Activated T-cell treated with anti-CD3 and anti-CD28 coated beads for 24 hours (primary cell): ENCODE measurements at places on chromosomes 7 and 10.

DNA sequence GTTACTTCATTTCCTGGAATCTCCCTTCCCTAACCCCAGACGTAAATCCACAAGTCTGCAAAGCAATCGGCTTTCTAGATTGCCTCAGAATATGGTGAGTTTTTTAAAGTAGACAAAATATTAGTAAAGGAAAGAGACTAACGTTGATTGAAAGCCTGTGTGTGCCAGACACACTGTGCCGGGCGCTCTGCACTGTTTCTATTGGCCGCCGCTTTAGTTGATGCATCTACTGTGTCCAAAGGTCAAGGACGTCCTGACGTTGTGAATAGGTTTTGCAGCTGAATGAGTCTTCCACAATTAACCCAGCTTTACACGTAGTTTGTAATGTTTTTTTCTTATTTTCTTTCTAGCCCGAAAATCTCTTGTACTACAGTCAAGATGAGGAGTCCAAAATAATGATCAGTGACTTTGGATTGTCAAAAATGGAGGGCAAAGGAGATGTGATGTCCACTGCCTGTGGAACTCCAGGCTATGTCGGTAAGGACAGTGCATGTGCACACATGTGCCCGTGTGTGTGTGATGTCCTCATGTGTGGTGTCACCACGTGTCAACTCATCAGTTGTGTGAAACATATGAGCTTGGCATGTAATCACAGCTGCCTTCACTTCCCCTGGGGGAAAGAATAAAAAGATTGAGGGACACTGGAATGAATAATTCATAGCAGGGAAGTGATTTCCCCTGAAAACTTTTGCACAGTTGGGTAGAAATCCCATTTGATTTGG, 232.0 kb downstream of the CCDC3 start:
- no peak for DNase-seq

GRCh38 chr7:157442993-157443831, 106.4 kb downstream of the DNAJB6 start:
- DNase-seq = no peak

- DNase-seq = no peak
These were observed 287.3 kb downstream of the FZD1 start for GRCh38 chr7:91551377-91552175.

DNA sequence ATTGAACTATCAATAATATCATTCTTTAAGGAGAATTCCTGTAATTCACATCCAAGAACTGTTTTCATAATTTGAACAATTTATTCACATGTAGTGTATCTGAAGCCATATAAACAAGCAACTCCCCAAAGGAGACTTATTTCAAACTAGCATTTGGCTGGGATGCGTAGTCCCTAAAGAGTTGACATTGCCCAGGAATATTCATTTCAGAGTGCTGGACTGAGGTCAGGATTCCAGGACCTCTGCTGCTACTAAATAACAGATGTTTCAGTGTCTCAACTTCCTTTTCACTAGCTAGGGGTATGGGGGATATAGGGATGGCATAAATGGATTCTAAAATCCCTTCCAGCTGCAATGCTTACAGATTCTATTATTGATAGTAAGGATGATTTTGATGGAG, 177.0 kb downstream of the TSPAN12 start:
- DNase-seq = no peak

DNA sequence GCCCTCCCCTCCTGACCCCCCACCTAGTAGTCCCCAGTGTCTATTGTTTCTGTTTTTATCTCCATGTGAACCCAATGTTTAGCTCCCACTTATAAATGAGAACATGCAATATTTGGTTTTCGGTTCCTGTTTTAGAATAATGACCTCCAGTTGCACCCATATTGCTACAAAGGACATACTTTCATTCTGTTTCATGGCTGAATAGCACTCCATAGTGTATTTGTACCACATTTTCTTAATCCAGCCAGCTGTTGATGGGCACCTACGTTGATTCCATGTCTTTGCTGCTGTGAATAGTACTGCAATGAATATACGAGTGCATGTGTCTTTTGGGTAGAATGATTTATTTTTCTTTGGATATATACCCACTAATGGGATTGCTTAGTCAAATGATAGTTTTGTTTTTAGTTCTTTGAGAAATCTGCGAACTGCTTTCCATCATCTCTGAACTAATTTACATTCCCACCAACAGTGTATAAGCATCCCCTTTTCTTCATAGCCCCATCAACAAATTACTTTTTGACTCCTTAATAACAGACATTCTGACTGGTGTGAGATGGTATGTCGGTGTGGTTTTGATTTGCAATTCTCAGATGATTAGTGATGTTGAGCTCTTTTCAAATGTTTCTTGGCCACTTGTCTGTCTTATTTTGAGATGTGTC, 128.4 kb upstream of the PHYHIPL start:
- no peak for DNase-seq

DNA sequence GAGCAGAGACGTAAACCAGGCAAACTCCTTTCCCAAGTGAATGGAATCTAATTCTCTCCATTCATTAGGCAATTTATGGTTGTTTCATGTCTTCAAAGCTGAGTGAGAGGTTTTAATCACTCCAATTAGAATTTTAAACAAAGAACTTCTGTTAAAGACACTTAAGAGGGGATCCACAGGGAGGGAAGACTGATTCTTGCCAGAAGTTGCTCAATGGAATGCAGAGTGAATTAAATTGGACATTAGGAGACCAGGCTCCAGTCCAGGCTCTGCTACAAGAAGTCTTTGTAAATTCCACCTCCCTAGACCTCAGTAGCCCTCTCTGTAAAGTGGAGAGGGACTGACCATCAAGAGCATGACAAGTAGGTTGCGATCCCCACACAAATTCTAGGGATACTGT, 130.7 kb upstream of the TMEM72 start:
- DNase-seq = no peak

DNA sequence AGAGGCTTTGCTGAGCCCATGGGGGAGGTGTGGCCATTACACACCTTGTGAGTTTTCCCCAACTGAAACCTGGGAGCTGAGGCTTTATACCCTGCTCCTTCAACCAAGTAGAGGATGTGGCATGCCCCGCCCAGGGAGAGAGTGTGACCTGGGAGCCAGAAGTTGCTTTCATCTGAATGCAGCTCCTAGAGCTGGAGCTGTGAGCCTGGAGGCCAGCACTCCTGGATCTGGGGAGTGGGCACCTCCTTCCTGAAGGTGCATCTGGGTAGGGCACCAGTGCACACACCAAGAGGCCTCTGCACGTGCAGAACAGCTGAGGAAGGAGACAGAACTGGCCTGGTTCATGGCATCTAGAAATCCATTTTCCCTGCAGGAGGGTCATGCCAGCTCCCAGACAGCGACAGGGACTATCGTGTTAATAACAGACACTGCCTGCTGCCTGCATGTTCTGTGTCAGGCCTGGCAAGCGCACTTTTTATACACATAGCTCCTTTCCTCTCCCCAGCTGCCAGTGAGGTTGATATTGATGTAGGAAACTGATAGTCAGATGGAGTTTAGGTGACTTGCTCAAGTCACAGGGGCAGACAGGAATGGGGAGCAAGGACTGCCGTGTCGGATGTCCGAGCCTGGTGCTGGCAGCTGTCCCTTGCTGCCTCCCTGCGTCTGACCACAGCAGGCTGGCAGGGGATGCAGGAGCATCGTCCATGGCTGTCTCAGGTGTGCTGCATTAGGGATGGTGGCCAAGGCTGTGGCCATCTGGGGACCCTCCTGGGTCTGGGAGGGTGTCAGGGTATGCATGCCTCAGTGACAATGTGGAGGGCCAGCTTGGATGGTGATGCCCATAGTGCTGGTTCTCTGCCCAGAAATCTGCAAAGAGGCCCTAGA, 189.9 kb upstream of the CXCL12 start:
- DNase-seq = no peak

DNA sequence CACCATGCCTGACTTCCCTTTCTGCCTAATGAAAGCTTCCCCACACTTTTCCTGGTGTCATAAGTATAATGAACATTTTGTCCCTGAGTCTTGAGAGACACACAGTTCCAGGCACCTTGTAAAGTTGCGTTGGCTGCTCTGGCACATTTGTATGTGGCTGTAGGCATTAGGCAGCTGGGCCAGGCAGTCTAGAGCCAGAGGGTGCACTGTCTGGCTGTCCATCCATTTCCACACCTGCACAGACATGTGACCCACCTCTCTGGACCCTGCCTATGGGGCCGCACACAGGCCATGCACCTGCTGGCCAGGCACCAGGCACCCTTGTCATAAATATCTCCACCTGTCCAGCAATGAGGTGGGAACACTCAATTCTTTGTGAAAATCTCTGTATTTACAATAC, 54.7 kb upstream of the ANTXRL start:
- DNase-seq = no peak

DNA sequence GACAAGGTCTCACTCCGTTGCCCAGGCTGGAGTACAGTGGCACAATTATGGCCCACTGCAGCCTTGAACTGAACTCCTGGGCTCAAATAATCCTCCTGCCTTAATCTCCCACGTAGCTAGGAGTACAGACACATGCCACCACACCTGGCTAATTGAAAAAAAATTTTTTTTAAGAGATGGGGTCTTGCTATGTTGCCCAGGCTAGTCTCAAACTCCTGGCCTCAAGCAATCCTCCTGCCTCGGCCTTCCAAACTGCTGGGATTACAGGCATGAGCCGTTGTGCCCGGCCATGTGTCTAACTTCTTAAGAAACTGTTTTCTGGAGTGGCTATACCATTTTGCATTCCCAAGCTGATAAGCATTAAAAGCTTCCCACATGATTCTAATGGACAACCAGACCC, 9.5 kb upstream of the EFCAB10 start:
- no peak for DNase-seq

- no peak for DNase-seq
These were observed 581.7 kb downstream of the INHBA start for GRCh38 chr7:41121228-41121627.

GRCh38 chr10:16271571-16271970, 165.2 kb upstream of the PTER start:
- DNase-seq = no peak

- no peak for DNase-seq
These were observed 8.1 kb downstream of the PDE1C start for GRCh38 chr7:32062150-32062549.
